ENCODE measurements at places on chromosomes 12 and 14.

DNA sequence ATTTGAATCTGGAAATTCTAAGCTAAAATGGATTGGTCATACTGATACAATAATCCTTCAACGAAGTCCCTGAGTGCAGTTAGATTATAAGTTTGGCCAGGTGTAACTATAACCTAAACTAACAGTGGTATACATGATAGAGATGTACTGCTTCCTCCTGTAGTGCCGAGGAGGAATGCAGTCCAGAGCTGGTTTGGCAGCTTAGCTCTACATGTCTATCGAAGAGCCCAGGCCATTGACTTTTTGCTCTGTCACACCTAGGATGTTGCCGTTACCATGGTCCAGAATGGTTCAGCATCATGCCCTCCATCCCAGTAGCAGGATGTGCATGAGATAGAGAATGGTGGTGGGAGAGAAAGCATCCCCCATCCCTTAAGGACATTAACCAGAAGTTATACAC lies 318.1 kb downstream of the ZFP36L1 start:
- no peak for DNase-seq

- DNase-seq: no peak
These were observed 332.5 kb downstream of the CCER1 start for GRCh38 chr12:90622431-90622830.

- DNase-seq: no peak
These were observed 54.1 kb downstream of the FBRSL1 start for GRCh38 chr12:132544080-132544397.

DNA sequence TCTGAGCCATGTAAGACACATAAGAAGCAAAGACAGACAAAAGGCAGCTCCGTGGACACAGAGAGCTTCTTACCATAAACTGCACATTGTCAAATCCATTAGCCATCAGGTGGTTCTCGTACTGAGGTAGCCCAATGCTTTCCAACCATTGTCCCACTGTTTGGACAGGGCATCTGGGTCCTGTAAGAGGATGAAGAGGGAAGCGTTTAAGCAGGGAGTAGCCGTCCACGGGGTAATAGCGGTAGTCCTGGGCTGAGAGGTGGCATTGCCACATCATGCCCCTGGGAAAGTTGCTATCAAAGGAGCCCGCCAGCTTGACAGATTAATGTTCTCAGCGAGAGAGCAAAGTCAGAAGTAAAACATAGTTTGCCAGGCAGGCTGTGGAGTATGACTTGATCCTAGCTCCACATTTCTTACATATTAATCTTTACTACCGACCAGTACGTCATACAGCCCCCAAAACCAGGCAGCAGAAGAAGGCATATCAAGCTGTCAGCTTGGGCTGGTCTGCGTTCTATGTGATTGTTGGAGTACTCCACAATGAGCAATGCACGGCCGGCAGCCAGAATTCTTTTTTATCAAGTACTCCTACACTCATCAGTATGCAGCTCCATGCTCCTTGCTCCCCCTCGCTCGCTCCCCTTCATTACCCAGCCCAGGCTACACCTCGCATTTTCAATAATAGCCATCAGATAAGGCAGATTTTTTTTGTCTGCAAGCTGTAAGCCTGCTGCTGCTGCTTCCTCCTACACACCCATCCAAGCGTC lies 493.2 kb upstream of the GARIN6 start:
- no peak for DNase-seq

DNA sequence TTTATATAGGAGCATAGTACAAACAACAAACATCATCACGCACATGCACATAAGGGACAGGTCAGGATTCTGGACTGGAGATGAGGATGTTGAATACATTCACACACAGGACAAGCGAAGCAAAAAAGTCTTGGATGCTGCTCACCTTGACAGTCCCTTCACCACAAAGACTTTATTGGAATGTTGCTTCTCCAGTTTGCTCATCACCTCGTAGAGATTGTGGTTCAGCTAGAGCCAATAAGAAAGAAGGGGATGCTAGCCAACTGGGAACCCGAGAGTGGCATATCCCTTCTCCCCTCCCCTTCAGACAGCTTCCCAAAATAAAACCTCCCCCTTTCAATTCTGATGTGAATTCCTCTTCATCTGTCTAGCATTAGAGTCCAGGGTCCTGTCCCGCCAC lies 25.4 kb upstream of the SMAGP start:
- DNase-seq: no peak

GRCh38 chr12:14605401-14605989 lies 37.8 kb upstream of the PLBD1 start:
- DNase-seq: no peak
